Cerebellar cortex (tissue), 1 donor: ENCODE measurements at places on chromosomes 3 and 15.

DNA sequence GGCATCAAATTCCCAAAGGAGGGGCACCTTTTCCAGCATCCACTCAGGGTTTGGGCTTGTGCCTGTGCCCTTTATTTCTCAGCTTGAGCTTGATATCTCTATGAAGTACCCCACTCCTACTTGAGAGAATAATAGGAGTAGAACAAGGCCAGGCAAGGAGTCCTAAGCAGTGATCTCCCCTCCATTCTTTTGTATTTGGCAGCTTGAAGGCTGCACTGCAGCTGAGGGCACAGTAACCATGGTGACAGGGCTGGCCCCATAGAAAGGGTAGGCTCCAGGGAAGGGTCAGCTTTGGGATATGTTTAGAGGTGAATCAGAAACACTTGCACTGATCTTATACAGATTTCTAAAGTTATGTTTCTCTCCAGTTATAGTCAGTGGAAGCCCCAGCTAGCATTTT is 145.4 kb upstream of the SLC24A5 start:
- DNase-seq: no peak

DNA sequence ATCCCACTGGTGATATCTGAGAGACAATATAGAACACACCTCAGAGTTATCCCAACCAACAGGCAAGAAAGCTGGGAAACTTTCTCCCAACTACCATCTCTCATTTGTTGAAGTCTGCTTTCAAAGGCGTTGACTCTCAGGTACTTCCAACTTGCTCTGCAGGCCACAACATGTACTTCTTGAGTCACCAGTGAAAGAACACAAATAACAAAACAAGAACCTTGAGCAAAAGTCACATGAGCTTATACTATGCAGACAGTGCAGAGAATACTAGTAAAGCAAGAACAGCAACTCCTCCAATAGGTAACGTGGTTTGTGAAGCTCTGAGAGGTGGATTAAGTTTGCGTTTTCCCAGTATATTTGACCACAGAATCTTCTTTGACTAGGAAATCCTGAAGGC is 20.6 kb downstream of the SNTN start:
- no peak for DNase-seq

DNA sequence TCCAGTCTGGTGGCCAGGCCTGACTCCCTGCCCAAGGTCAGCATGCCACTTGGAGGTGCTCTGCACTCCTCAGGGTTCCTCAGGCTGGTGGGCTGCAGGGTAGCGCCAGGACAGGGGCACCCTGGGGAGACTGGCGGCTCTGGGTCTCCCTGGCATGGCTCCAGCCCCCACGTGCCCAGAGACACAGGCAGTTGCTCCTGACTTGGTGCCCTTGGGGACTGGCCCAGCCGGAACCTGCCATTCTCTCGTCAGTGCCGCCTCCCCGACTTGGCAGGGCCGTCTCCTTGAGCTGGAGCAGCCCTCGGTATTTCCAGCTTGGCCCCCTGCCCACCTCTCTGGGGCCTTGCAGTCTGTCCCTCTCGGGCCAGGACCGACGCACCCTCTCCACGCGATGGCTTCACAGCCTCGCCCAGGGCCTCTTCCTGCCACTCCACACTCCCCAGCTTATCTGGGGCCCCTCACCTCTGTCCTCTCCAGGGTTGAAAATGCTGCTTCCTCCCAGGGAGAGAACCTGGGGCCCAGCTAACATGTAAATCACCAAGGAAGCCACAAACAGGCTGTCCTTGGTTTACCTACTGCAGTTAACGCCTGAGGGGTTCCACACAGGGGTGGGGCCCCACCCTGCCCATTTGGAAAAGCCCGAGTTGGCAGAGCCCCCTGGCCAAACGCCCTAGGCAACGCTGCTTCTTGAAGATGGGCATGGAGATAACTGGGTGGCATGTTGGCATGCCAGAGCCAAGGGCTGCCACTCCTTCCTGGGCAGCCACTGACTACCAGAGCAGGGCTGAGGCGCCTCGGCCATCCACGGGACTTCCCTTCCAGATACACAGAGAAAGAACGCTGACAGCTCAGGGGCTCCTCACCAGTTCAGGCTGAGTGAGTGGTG is 61.4 kb downstream of the SMAD6 start:
- no peak for DNase-seq

DNA sequence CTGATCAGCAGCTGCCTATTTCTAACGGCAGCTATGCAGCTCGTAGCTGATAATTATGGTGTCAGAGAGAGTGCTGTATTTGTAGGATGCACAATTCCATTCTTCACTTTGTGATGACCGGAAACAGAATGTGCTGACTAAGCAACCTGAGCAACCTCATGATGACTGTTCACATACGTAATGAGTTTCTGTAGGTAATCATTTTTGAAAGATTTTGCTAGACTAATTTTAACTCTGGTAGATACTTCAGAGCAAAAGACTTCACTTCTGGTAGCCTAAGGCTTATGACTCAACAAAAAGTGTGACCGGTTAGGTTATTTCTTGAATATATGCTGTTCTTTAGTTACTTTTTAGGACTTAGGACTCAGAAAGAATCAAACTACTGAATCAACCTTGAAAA is 567.7 kb downstream of the NAALADL2 start:
- DNase-seq: no peak

- no peak for DNase-seq
Measured at GRCh38 chr3:181687190-181687589, 24.5 kb upstream of the SOX2 start.

DNA sequence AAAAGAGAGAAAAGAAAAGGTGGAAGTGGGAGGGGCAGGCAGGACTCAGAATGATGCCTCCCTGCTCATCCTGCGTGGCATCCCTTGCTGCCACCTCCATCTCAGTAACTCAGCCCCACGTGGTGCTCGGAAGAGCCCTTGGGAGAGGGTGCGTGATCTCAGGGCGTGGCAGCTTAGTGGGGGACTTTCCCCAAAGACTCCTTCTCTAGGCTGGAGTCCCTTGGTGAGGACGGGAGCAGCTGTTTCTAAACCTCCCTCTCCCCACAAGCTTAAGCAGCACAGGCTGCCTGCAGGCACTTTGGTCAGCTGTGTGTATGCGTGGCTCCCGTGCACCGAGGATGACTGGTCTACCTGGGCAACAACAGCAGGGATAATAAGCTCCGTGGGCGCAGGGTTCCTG is 7.4 kb upstream of the ANPEP start:
- DNase-seq: no peak

GRCh38 chr15:74901612-74902063 is 5.0 kb downstream of the FAM219B start:
- peak; percentile 65 for DNase-seq
